ENCODE measurements at places on chromosomes 3 and 15.
A peak's percentile ranks its signal among the peaks of the same experiment; 100 is the strongest.

- no peak for DNase-seq
These were observed 327.0 kb downstream of the ZPLD1 start for GRCh38 chr3:102761766-102762165.

GRCh38 chr3:182523836-182524235 lies 269.5 kb upstream of the ATP11B start:
- no peak for DNase-seq

DNA sequence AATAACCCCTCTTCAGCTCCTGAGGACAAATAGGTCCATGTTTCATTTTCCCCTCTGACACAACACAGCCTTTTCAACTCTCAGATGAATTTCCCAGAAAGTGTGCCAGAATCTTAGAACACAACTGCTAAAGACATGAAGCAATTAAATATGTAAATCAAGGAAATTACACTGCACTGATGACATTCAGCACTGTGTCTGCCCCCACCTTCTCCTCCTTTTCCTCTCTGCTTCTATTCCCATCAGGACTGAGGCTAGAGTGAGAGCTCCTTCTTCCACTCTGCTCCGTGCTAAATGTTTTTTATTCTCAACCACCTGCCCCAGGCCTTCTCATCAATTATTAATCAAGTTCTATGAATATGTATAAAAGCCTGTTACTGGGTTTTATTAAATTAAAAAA lies 596.1 kb downstream of the TUSC7 start:
- DNase-seq, result no peak

DNA sequence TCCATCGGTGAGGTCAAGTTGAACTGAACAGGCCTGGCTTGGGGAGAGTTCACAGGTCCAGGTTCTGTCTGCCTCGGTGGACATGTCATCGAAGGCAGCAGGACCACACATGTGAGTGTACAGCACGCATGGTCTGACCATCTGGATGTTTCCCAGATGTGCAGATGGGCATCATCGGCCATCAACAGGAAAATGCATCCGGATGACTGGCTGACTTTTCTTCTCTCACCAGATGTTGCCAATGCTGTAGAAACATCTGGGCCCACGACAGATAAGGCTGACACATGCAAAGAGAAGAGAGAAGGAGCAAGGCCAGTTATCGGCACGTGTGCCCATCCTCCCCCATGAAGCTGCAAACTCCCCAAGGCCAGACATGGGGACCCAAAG lies 45.1 kb downstream of the NOX5 start:
- no peak for DNase-seq

GRCh38 chr3:122941228-122942206 lies 86.0 kb downstream of the SEMA5B start:
- DNase-seq, result no peak

- no peak for DNase-seq
These were observed 457.4 kb upstream of the PROK2 start for GRCh38 chr3:72242326-72242725.

DNA sequence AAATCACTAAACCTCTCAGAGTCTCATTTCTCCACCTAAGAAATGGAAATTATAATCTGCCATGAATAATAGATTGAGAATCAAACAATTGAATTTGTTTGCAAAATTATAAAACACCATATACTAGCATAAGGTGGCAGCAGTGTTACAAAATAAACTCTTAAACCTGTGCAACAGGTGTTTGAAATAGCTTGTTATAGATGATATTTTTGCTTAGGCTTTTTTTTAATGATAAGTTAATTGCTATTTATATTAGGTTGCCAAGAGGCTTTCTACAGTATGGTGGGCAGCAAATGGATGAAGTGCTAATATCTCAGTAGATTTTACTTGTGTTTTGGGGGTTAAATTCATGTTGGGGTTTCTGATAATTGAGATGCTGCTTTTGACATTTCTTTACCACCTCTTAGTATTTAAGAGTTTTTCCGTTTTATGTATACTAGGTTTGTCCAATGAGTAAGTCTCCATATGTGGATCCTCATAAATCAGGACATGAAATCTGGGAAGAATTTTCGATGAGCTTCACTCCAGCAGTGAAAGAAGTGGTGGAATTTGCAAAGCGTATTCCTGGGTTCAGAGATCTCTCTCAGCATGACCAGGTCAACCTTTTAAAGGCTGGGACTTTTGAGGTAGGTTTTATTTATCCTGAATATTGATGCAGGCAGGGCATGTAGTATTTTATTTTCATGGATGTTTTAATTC lies 19.6 kb downstream of the NR1D2 start:
- no peak for DNase-seq

DNA sequence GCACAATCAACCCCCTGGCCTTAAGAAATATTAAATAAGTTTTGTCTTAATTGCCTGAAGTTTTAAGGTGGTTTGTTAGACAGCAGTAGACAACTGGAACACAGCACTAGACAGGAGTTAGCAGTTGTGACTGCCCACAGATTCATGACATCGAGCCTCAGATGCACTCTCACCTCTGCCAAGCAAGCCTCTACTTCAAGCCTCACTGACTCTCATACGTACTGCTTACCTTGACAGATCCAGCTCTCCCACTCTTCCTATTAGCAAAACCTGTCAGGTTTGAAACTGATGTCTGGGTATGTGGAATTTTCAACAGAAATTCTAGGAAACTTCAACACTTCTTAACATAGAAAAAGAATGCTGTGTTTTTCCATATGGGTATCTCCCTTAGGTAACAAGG lies 382.9 kb upstream of the DPH6 start:
- no peak for DNase-seq

- no peak for DNase-seq
These were observed 319.3 kb upstream of the GBE1 start for GRCh38 chr3:82080792-82081191.

GRCh38 chr3:134294302-134295280 lies 43.9 kb upstream of the RYK start:
- DNase-seq, result peak; percentile 76

- no peak for DNase-seq
These were observed 1.5 kb downstream of the MRPL46 start for GRCh38 chr15:88465633-88466224.

DNA sequence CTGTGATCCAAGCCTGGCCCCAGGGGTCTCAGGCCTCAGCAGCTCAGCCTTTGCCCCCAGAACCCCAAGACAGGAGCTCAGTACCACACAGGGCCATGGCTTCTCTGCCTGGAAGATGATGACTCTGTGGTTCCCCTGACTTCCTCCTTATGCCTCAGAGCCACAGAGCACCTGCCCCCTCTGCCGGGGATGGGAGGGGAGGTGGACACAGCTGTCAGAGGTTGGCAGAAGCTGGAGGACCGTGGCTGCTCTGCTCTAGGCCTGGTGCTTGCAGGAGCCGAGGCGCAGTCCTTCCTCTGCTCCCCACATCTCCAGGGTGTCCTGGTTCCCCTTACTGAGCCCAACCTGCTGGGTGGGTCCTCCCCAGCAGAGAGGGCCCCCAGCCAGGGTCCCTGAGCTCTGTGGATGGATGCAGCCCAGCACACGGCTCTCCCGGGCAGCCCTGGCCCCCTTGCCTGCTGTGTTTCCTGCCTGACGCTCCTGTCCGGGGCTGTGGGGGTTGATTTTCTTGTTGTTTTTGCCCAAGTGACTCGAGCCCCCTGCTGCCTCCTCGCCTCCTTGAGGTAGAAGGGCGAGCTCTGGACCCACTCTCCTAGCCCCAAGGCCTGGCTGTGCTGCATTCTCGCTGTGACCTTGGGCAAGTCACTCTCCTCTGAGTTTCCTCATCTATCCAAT lies 36.6 kb downstream of the PSTPIP1 start:
- DNase-seq, result no peak

- DNase-seq, result no peak
These were observed 504.1 kb downstream of the NTRK3 start for GRCh38 chr15:87752250-87752951.

DNA sequence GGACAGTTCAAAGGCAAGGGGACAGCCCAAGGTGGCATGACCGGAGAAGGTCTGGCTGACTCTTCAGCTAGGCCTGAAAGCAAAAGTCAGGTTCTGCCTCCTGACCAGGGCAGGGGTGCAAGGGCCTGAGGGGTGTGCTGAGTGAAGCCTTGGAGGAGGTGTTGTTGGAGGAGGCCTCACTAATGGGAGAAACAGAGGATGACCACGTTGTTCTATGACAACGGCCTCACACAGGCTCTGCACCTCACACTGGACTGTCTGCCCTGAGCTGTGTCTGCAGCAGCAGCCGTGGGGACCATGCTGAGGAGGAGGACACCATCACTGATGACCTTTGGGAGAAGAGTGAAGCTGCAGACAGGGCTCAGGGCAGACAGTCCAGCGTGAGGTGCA lies 116.9 kb upstream of the ABHD17C start:
- DNase-seq, result peak; percentile 9

- no peak for DNase-seq
These were observed 139.4 kb downstream of the BBX start for GRCh38 chr3:107662124-107662507.

DNA sequence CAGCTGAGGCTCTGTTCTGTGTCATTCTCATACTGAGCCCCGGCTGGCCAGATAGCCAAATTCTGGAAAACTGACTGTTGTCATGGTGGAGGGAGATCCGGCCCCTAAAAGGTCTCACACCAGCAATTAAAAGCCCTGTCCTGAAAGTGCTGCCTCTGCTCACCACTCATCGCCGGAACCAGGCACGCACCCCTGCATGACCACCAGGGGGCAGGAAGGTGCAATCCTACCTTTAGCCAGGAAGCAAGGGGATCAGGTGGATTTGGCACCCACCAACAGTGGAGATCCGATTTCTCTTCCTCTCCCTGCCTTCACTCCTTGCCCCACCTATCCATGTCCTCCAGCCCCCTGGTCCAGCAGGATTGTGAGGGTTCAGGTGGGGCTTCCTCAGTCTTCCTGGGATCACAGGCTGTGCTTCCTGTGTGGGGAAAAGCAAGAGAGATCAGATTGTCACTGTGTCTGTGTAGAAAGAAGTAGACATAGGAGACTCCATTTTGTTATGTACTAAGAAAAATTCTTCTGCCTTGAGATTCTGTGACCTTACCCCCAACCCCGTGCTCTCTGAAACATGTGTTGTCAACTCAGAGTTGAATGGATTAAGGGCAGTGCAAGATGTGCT lies 16.1 kb upstream of the CACNA2D2 start:
- peak; percentile 68 for DNase-seq

DNA sequence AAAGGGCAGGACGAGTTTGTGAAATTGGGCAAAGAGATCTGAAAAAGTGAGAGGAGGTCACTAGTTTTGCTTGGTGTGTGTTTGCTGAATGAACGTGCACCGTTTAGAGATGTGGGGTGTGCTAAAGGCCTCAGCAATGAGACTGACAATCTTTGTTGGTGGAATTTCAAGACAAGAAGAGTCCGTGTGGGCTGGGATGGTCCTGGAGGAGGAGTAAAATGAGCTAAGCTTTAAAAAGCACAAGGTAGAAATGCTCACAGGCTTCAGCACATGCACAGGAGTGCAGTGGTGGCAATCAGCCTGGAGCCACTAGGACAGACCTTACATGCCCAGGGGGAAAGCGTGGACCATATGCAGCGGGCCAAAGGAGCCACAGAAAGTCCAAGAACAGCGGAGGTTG lies 1.5 kb upstream of the CPLX3 start:
- no peak for DNase-seq

DNA sequence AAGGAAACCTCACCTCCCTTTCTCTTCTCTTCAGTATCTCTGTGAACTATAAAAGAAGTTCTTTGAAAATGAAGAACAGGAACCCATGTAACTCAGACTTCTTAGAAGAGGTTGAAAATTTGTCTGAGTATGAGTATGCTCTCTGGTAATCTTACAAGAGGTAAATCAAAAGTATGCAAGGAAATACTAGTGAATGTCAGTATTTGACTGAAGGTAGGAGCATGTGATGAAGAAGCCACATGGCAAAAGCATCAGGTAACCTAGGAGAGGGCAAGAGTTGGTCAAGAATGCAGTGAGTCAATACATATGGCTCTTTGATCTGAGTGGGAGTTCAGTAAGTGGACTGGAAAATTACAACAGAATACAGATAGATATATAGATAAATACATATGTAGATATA lies 133.0 kb upstream of the NECTIN3 start:
- DNase-seq, result no peak

GRCh38 chr15:79978655-79979514 lies 7.9 kb upstream of the BCL2A1 start:
- DNase-seq, result no peak

DNA sequence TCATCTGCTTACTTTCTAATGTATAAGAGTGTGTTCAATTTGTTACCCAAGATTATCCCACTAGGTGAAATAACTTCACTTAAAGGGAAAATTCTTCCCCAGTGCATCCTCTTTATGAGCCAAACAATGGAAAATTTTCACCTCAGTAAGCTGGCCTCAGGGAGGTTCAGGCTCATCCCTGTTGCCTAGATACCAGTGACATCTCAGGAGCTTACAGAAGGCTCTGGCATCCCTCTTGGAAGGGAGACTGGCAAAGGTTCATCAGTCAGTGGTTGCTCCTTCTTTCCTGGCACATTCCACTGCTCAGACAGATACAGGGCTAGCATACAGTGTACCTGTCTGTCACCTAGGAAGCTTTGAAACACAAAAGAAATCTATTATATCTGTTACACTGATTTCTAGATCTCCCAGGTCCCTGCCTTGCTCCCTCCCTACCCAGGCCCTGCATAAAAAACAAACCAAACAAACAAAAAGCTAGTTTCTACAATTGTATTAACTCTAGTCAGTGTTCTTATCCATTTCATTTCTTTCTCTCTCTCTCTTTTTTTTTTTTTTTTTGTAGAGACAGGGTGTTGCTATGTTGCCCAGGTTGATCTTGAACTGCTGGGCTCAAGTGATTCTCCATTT lies 1.7 kb downstream of the IP6K2 start:
- DNase-seq, result no peak

DNA sequence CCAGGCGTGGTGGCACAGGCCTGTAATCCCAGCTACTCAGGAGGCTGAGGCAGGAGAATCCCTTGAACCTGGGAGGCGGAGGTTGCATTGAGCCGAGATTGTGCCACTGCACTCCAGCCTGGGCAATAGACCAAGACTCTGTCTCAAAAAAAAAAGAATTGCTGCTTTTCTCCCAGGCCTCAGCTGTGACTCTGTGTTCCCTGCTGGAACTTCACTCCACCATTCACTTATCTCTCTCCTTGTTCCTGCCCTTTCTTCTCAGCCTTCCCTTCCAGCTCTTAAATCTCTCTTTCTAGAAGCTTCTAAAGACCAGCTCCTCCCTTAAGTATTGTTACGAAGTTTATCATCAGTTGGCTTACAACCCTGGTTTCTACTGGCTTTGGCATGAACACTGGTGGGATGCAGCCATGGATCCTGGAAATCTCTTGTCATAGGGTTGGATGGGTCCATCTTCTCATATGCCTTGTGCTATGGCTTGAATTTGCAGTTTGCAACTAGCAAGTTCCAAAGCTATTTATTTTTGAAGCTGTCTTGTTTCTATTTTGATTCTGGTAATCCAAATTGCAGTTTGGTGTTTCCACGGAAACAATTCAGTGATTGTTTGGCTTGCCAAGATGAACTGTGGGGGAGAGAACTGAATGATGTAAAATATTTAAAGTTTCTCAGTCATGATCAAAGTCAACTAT lies 10.5 kb downstream of the C3orf62 start:
- no peak for DNase-seq

- no peak for DNase-seq
These were observed 681.2 kb upstream of the NECTIN3 start for GRCh38 chr3:110390372-110390771.

Data from CD4-positive, alpha-beta T cell treated with Interleukin-4 for 1 hour (primary cell).